ENCODE measurements at places on chromosomes 1 and 21. TPM values are rescaled to one million over a fixed set of nuclear protein-coding genes. Genes with fewer than 3 reads are reported as not detected.

SIPA1L2 gene
- total RNA-seq: 1.6 TPM

GRCh38 chr21:22955559-22955958 is 1957.3 kb downstream of the NCAM2 start:
- no peak overlapping the region for H3K27ac ChIP-seq
- no peak overlapping the region for H3K4me3 ChIP-seq
- H3K4me1 ChIP-seq: no peaks in the 10 kb centered on the region
- no peaks in the 10 kb centered on the region for H3K27me3 ChIP-seq
- no peaks in the 10 kb centered on the region for H3K36me3 ChIP-seq

GRCh38 chr1:11701551-11701961 is 10.0 kb downstream of the DRAXIN start:
- H3K4me3 ChIP-seq: no peak overlapping the region
- H3K4me1 ChIP-seq: peaks cover 3% of the 10 kb centered on the region
- H3K36me3 ChIP-seq: no peaks in the 10 kb centered on the region
- peaks cover 3% of the 10 kb centered on the region for H3K27me3 ChIP-seq
- H3K27ac ChIP-seq: no peak overlapping the region
- no peak for DNase-seq

- no peaks in the 10 kb centered on the region for H3K36me3 ChIP-seq
- DNase-seq: no peak
- H3K27me3 ChIP-seq: no peaks in the 10 kb centered on the region
- no peaks in the 10 kb centered on the region for H3K4me1 ChIP-seq
- H3K4me3 ChIP-seq: no peak overlapping the region
Observed at GRCh38 chr1:101683561-101683960, 313.2 kb downstream of the OLFM3 start.

GRCh38 chr1:30801771-30802198 is 44.2 kb upstream of the LAPTM5 start:
- no peak overlapping the region for H3K27ac ChIP-seq
- DNase-seq: peak; percentile 74
- H3K4me3 ChIP-seq: no peak overlapping the region

GRCh38 chr1:101004670-101005069 is 20.9 kb downstream of the DPH5 start:
- DNase-seq: no peak
- H3K4me1 ChIP-seq: peaks cover 52% of the 10 kb centered on the region
- H3K27me3 ChIP-seq: no peaks in the 10 kb centered on the region
- no peak overlapping the region for H3K27ac ChIP-seq

DNA sequence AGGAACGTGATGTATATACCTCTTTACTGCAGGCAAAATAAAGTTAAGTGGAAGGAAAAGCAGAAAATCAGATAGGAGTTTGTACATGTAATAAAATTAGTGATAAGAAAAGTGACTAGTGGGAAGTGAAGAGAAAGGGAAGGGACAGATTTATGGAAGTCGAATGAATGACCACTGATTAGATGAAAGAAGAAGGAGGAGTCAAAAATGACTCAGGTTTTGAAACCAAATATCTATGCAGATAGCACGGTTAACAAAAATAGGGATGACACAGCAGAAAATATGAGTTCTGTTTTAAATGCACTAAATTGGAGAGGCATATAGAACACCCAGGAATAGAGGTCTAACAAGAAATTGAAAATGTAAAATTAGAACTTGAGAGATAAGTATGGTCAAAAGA is 128.0 kb downstream of the HMCN1 start:
- no peaks in the 10 kb centered on the region for H3K36me3 ChIP-seq
- H3K4me1 ChIP-seq: no peaks in the 10 kb centered on the region
- DNase-seq: no peak
- no peak overlapping the region for H3K27ac ChIP-seq
- no peak overlapping the region for H3K4me3 ChIP-seq
- peaks cover 9% of the 10 kb centered on the region for H3K27me3 ChIP-seq

DNA sequence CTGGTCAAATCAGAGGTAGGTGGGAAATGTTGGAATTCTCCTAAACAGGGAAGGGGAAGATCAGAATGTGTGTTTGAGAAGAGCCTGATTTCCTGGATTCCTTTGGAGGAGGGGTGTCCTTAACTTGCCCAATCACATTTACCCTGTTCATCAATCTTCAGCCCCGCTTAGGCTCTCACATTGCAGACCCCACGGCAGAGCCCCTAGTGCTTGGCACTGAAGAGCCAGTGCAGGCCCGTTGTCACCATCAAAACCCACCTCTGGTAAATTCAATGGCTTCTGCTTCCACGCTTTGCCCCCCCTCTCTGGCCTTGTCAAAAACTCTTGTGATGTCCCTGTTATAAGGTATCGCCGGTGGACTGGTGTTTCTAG is 2.3 kb downstream of the AGPAT3 start:
- peak overlapping the region; percentile 85 for H3K27ac ChIP-seq
- no peaks in the 10 kb centered on the region for H3K27me3 ChIP-seq
- H3K36me3 ChIP-seq: peaks cover 29% of the 10 kb centered on the region
- H3K4me3 ChIP-seq: peak overlapping the region; percentile 79
- DNase-seq: no peak

- no peak for DNase-seq
- no peak overlapping the region for H3K4me3 ChIP-seq
- no peaks in the 10 kb centered on the region for H3K4me1 ChIP-seq
- no peaks in the 10 kb centered on the region for H3K27me3 ChIP-seq
Observed at GRCh38 chr1:94122201-94122970, 1.4 kb upstream of the ABCA4 start.

CCDC181 gene
- 0.62 TPM for total RNA-seq

DNA sequence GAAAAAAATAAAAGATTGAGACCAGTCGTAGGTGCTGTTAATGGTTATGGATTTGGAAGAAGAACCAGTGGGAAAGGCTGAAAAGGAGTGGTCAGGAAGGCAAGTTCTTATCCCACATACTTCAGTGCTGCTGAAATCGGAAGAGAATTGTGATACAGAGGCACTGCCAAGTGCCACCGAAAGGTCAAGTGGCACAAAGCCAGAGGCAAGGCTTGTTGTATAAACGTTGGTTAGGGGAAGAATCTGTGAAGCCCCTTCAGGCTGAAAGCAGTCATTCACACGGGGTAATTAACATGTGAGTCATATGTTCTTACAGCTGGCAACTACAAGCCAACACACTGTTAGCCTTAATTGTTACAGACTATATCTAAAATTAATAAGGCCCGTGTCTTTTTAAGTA is 48.8 kb downstream of the ZBTB40 start:
- H3K27me3 ChIP-seq: no peaks in the 10 kb centered on the region
- peaks cover 3% of the 10 kb centered on the region for H3K4me1 ChIP-seq
- H3K36me3 ChIP-seq: peaks cover 10% of the 10 kb centered on the region
- H3K4me3 ChIP-seq: no peak overlapping the region
- DNase-seq: no peak

- peaks cover 5% of the 10 kb centered on the region for H3K27me3 ChIP-seq
- H3K36me3 ChIP-seq: peaks cover 2% of the 10 kb centered on the region
- H3K4me1 ChIP-seq: peaks cover 5% of the 10 kb centered on the region
- no peak for DNase-seq
Observed at GRCh38 chr1:9293241-9293532, 493 bp downstream of the SPSB1 start.

GRCh38 chr1:205693421-205693991 is 13.2 kb upstream of the SLC45A3 start:
- no peak overlapping the region for H3K4me3 ChIP-seq
- no peaks in the 10 kb centered on the region for H3K4me1 ChIP-seq
- H3K27ac ChIP-seq: no peak overlapping the region

ANGPTL3 gene
- total RNA-seq: not detected

DNA sequence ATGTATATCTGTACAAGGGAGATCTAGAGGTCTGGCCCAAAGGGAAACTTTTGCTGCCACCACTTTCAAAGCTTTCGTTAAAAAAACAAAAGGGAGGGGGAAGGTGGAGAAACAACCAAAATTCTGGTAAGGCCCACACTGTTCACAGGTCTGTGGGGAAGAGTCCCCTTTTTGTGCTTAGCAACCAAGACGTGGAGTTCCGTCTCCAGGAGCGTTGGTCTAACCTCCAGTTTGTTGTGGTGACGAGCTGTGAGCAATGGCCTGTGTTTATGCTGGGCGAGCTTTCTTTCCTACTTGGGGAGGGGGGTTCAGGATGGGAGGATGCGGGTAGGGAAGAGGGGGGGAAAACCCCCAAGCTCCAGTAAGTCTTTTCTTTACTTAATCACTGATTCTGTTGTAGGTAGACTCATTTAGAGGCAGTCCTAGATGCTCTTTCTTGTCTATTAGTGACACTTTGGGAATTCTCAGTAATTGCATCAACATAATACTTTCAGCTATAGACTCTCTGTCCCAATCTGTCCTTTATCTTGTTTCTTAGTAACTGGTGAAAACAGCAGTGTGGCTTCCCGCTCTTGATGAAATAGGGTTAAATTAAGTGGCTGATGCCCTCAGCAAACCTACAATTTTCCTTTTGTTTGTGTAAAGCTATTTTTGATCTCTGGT is 1.5 kb downstream of the HIPK1 start:
- H3K36me3 ChIP-seq: peaks cover 15% of the 10 kb centered on the region
- peaks cover 52% of the 10 kb centered on the region for H3K4me1 ChIP-seq
- no peaks in the 10 kb centered on the region for H3K27me3 ChIP-seq
- peak overlapping the region; percentile 90 for H3K4me3 ChIP-seq
- H3K27ac ChIP-seq: peak overlapping the region; percentile 95
